HuH-7 (cell line): ENCODE measurements at places on chromosomes 16 and 17.

GRCh38 chr17:4812690-4813089 lies 5.7 kb downstream of the PLD2 start:
- DNase-seq = no peak

DNA sequence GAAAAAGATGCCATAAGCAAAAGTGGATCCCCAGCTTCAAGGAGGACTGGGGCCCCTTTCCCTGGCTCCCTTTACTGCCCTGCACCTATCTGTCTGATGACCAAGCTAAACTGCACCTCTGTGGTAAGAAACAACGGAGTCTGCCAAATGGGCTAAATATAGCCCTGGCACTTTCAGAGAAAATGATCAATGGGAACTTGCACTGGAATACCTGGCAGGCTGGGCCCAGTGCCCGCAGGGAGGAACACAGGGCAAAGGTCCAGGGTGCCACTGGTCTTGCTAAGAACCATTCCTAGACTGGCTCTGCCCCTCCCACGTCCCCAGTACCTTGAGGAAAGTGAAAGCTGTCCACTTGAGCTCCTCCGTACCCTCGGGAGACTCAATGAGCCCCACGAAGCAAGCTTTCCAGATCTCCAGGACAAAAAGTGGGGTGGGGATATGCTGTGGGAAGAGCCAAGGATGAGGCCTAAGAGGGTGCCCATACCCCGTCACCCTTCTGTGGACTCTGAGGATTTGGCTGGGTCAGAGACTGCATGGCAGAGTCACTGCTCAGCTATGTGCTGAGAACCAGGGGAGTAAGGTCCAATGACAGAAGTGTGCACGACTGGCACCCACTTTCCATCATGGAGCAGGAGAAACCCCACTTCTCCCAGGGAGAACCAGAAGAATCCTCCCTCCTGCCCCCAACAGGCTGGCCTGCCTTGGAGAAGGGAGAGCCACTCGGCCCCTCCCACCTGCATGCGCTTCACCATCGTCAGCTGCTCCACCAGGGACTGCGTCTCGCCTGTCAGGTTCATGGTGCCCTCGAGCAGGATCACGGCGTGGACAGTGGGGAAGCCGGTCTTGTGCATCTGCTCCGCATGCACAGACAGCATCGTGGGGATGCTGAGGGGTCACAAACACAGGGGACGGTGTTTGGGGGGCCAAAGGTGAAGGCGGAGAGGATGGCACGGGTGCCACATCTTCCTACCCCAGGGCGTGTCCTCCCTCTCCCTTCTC lies 17.4 kb downstream of the CSF3 start:
- DNase-seq = no peak

DNA sequence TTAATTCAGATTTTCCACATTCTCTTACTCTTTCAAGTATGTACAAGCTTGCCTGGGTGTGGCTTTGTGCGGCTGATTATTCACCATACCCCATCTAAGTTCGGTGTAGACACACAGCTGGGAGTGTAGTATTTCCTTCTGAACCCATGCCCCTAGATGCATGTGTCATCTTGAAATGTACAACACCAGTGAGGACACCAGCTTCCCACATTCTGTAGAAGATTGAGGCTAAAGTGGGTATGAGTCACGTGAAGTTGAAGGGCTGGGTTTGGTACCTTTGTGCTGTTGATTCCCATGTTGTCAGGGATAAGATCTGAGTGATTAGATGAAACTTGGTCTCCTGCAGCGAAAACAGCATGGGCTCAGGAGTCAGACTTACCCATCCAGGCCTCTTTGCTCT lies 14.6 kb upstream of the DHX8 start:
- no peak for DNase-seq

- peak; percentile 61 for DNase-seq
Observed at GRCh38 chr16:21708533-21709115, 44.9 kb downstream of the OTOA start.

GRCh38 chr16:102060-102855 lies 24.2 kb downstream of the MPG start:
- DNase-seq = no peak

DNA sequence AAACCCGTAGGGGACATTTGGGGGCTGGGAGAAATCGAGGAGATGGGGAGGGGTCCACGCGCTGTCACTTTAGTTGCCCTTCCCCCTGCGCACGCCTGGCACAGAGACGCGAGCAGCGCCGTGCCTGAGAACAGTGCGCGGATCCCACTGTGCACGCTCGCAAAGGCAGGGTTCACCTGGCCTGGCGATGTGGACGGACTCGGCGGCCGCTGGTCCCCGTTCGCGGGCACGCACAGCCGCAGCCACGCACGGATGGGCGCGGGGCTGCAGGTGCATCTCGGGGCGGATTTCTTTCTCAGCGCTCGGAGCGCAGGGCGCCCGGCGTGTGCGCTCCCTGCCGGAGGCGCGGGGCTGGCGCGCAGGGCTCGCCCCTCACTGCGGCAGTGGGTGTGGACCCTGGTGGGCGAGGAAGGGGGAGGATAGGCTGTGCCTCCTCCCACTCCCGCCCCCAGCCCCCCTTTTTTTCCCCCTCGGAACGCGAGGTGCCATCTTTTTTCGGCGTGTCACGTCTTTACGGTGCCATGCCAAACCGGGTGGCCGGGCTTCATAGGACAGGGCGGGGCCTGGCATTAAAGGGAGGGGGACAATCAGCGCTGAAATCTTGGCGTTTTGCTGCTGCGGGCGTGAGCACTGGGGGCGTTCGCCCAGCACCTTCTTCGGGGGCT lies 1.1 kb downstream of the MAPT start:
- DNase-seq = peak; percentile 46

DNA sequence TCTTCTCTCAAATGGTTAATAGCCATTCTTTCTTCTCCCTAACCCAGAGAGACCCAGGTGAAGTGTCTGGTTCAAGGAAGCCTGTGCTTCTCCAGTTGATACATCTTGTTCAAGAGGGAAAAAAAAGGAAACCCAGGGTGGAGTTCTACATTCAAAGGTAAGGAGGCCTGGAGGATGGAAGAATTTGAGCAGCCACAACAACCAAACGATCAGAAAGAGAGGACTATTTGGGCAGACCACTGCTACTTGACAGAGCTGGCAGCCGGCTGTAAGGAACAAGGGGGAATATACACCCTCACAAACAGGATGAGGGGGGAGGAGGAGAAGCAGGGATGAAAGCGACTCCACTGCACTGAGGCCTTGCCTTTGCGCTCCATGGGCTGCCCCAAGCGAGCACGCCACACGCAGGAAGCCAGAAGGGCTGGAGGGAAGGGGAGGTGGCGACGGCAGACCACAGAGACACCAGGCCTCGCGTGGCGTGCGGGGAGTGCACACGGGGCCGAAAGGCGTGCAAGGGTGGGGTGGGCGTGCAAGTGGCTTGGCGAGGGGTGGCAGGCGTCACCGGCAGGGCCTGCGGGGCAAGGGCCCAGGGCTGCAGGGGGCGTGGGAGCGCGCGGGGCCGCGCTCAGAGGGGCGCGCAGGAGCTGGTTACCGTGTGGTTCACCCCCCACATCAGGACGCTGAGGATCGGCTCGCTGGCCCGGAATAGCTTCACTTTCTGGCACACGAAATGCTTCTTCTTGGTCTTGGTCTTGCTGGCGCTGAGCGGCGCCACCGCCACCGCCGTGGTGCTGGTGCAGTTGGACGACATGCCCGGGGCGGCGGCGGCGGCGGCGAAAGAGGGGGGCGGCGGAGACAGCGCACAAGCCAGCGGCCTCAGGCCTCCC lies 499 bp downstream of the PIP4K2B start:
- DNase-seq = peak; percentile 31

- DNase-seq = no peak
Observed at GRCh38 chr16:88570691-88571092, 489 bp downstream of the ZC3H18 start.

DNA sequence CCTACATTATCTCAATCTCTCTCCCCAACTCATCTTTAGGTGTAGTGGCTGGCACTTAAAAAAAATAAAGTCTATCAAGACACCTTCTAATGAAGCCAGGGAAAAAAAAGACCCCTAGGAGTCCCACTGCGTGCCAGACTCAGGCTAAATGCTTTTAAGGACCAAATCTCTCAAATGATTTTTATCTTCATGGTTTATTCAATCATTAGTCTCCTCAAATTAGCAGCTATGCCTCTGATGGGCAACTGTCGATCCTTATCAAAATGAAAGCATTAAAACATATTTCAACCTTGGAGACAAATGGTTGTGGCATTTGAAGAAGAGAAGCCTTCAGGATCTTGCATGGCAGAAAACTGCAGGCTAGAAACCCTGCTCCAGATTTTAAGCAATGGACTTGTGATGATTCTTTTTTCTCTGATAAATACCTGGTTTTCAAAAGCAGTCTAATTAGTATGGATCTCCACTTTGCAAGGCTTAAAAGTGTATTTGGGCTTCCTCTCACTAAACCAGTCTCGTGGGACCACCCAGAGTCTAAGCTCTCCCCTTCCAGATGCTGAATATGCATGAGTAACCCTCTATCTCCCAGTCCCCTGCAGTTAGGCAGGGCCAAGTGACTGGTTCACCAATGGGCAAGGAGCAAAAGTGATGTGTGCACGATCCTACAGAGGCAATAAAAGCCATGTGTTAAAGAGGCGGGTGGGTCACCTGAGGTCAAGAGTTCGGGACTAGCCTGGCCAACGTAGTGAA lies 14.9 kb downstream of the ITPRIPL2 start:
- no peak for DNase-seq

GRCh38 chr17:40479754-40480480 lies 21.5 kb downstream of the TNS4 start:
- DNase-seq = no peak

GRCh38 chr16:90018652-90019542 lies at the start of gene DBNDD1:
TSS of gene DBNDD1 (minus strand) at chr16:90019456. CDS start at chr16:90019341, 115 bp downstream.
- peak; percentile 62 for DNase-seq

GRCh38 chr16:85168732-85169256 lies 56.5 kb upstream of the CIBAR2 start:
- DNase-seq = peak; percentile 93

- DNase-seq = no peak
Observed at GRCh38 chr16:19437280-19437679, 19.6 kb downstream of the TMC5 start.

DNA sequence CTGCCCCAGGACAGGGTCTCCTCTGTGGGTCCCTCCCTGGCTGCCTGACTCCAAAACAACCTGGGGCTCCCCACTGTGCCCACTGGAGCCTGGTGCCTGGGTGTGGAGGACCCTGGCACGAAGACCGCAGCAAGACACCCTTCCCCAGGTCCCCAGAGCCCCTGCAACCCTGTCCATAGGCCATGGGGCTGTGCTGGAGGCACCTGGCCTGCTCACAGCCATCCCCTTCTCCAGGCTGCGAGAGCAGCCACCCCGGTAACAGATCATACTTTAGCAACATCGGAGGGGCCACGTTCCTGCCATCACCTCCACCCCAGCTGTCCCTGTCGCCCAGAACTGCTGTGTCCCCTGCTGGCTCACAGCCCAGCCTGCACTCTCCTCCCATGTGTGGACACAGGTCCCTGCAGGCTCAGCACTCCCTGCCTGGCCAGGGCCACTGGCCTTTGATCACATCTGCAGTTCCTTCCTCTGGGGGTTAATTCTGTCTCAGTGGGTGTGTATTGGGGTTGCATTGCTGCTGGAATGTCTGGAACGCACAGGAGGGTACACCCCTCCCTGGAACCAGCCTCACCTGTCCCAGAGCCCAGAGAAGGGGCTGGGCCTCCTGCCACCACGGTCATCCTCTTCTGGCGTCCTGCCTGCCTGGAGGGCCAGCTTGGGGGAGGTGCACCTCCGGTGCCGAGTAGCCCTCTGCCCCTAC lies 12.2 kb downstream of the PPL start:
- no peak for DNase-seq

GRCh38 chr17:17778308-17779014 lies 58.3 kb downstream of the SREBF1 start:
- DNase-seq = no peak

DNA sequence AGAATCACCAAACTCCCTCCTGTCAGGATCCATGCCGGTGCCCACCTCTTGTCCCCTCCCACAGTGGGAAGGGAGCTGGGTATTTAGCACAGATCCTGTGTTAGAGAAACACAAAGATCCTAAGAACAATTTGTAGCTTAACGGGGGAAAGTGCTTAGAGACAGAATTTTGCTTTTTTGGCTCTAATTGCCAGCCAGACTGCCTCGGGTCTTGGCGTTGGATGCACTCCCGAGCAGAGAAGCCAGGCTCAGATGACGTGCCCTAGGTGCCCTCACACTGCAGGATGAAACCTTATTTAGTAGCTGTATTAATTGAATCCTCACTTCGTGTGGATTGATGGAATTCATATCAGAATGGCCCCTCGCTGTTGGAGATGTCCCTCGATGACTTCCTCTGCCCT lies 22.5 kb upstream of the MAF start:
- no peak for DNase-seq

GRCh38 chr16:53597776-53598175 lies 94.8 kb upstream of the AKTIP start:
- DNase-seq = no peak

- DNase-seq = no peak
Observed at GRCh38 chr16:50830698-50831097, 88.8 kb downstream of the CYLD start.

DNA sequence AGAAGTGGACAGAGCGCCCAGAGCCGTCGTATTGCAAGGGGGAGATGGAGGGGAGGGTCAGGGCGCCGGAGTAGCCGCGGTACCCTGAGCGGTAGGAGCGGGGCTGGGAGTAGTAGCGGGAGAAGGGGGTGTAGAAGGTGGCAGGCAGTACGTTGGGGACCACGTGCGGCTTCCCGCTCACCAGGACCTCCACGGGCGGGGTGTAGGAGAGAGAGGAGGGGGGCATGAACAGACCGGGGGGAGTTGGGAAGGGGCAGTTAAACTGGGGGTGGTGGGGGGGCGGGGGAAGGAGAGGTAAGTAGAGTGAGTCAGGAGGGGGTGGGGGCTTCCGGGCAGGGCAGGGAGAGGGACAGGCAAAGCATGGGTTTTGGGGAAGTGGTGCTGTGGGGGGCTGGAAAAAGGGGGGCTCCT lies 16.8 kb downstream of the ST6GALNAC2 start:
- DNase-seq = no peak

- DNase-seq = no peak
Observed at GRCh38 chr17:27793906-27794569, 6.3 kb downstream of the NOS2 start.

GRCh38 chr17:14458724-14459123 lies 157.8 kb downstream of the HS3ST3B1 start:
- no peak for DNase-seq

DNA sequence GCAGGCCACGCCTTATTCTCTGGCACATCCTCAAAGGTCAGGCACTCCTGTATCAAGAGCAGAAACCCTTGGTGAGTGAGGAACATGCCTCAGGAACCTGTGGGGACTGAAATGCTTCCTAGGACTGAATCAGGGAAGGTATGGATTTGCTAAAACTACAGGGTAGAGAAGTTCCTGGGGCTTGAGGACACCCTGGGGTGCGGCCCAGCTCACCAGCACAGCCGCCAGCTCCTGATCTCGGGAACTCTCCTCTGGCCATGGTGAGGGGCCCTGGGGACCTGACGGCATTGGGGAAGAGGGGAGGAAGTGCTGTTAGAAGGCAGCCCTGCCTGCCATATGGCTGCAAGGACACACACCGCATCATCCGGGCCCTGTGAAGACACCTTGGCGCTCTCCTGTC lies 7.5 kb downstream of the ZSCAN10 start:
- no peak for DNase-seq

DNA sequence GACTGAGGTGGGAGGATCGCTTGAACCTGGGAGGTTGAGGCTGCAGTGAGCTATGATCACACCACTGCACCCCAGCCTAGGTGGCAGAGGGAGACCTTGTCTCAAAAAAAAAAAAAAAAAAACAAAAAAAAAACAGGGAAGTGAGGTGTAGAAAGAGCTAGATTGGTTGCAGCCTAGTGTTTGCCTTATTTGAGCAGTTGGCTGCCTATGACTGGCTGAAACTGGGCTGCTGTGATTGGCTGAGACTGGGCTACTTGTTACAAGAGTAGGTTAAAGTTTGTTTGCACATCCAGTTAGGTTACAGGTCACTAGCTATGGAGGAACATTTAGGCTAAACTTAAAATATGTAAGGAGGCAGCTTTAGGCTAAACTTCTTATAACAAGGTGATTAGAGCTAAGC lies 5.7 kb downstream of the DHRS7B start:
- no peak for DNase-seq
